ENCODE measurements at places on chromosomes 7 and 10.
A peak's percentile ranks its signal among the peaks of the same experiment; 100 is the strongest.

- DNase-seq: no peak
These were observed 334.4 kb downstream of the SUGCT start for GRCh38 chr7:40468891-40469864.

- no peak for DNase-seq
These were observed 98.9 kb downstream of the USP6NL start for GRCh38 chr10:11512596-11512995.

GRCh38 chr10:98270073-98270740 lies 2.2 kb upstream of the LOXL4 start:
- DNase-seq: no peak

GRCh38 chr7:131161103-131161502 lies 166.6 kb upstream of the MKLN1 start:
- DNase-seq: no peak

GRCh38 chr7:158035343-158035742 lies 552.3 kb downstream of the PTPRN2 start:
- DNase-seq: no peak

DNA sequence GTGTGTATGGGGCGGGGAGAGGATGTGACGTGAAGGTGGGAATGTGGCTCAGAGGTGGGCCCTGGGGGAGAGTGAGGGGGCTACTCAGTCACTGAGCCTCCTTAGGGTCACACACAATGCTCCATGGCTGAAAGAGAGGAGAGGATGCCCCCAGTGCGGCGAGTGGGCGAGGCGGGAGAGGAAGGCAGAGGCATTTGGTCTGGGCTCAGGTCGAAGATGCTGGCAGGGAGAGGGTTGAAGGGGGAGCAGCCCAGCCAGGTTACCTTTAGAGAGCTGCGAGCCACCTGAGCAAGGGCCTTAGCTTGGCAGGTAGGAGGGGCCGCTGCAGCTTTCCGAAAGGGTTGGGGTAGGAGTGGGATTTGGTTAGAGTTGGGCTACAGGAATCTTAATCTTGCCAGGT lies 4.7 kb upstream of the LOXL4 start:
- DNase-seq: no peak

GRCh38 chr7:1531263-1531978 lies 919 bp downstream of the MAFK start:
- DNase-seq: no peak

DNA sequence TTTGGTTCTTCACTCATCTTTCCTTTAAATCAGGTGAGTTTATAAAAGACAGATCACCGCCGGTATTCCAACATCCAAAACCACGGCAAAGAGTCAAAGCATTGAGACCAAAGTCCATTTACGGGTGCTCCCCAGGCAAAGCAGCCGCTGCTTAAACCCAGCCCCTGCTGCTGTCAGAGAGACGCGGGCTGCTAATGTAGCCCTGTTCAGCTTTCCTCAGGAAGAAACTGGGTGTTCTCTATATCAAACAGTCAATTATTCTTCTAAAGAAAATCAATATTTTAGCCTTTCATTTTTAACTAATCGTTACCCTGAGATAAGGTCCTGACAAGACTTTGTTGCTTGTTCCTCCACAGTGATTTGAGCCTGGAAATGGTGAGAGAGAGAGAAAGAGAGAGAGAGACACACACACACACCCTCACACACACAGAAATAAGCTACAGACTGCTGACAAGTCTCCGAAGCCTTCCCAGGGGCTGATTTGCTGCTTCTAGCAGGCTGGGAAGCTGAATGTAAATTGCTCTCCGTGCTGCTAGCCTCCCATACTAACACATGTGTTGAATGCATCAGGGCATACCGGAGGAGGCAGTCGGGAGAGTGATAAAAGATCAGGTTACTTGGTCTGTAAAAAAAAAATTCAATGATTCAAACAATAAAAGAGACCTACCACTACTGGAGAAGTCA lies 183.0 kb upstream of the ANK3 start:
- peak; percentile 69 for DNase-seq

- DNase-seq: no peak
These were observed 19.9 kb downstream of the MACC1 start for GRCh38 chr7:20197125-20197748.

DNA sequence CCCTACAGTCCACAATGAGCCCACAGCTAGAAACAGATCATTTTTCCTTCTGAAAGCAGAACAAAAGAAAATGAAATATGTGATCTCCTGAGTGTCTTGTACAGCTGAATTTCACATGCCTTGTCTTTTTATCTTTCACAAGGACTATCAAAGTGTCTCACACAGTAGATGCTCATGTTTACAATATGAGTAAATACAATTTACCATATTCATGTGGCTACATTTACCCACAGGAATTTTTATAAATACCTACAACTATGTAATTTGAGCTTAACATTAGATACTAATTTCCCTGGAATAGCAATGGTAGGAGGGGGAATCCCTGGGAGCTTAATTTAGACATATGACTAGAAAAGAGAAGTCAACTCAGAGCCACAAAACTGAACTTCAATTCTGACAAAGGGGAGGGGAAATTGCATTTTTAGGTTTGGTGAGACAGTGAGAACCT lies 186.2 kb downstream of the MACC1 start:
- DNase-seq: no peak

DNA sequence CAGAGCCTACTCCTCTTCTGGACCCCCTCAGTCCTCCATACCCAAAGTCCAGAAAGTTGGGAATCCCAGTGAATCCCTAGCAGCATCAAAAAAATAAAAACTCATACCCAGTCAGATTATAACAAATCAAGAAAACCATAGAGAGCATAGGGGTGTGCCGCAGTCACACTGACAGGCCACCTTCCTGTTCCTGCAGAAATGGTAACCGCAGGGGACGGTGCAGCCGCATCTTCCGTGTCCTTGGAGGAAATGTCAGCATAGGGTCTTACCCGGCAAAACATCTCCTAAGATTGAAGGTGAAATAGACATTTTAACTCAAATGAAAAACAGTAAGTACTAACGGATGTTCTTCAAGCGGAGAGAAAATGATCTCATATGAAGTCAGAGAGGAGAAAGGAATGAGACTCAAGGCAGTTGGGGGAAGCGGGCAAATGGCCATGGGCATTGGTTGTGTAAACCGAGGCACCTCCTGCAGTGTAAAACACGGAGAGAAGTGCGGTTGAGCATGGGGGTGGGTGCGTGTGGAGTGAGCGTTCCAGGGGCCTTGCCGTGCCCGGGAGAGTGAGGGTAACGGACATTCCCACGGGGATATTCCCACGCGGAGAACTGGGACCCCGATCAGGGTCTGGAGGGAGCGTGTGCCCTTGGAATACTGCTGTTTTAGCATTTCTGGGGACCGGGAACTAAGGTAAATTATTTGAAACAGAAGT lies 110.8 kb downstream of the NKX6-2 start:
- no peak for DNase-seq

GRCh38 chr7:68893411-68893810 lies 704.9 kb upstream of the AUTS2 start:
- DNase-seq: no peak

- DNase-seq: no peak
These were observed 84.1 kb downstream of the FOXL3 start for GRCh38 chr7:373818-374705.

- DNase-seq: no peak
These were observed 17.8 kb upstream of the PCBD1 start for GRCh38 chr10:70906031-70906783.

- DNase-seq: no peak
These were observed 2.6 kb upstream of the METTL27 start for GRCh38 chr7:73844848-73845460.

GRCh38 chr10:110758898-110759297 lies 112.8 kb upstream of the PDCD4 start:
- no peak for DNase-seq

- DNase-seq: no peak
These were observed 24.9 kb downstream of the POLR3A start for GRCh38 chr10:78004215-78005026.

DNA sequence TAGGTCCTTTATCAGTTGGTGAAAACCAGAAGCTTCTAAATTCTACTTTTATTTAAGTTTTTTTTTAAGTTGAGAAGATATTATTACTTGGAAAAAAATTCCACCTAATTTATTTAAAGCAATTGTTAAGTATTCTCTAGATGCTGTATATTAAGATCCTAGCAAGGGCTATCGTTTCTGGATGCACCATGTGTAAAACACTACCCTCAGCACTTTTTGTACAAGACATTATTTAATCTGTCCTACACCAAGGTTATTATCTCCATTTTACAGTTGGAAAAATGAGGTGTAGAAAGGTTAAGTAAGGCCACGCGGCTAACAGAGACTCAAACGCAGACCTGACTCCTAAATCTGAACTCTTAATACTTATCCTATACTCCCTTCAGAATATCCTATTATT lies 19.8 kb downstream of the RAB11FIP2 start:
- DNase-seq: no peak

DNA sequence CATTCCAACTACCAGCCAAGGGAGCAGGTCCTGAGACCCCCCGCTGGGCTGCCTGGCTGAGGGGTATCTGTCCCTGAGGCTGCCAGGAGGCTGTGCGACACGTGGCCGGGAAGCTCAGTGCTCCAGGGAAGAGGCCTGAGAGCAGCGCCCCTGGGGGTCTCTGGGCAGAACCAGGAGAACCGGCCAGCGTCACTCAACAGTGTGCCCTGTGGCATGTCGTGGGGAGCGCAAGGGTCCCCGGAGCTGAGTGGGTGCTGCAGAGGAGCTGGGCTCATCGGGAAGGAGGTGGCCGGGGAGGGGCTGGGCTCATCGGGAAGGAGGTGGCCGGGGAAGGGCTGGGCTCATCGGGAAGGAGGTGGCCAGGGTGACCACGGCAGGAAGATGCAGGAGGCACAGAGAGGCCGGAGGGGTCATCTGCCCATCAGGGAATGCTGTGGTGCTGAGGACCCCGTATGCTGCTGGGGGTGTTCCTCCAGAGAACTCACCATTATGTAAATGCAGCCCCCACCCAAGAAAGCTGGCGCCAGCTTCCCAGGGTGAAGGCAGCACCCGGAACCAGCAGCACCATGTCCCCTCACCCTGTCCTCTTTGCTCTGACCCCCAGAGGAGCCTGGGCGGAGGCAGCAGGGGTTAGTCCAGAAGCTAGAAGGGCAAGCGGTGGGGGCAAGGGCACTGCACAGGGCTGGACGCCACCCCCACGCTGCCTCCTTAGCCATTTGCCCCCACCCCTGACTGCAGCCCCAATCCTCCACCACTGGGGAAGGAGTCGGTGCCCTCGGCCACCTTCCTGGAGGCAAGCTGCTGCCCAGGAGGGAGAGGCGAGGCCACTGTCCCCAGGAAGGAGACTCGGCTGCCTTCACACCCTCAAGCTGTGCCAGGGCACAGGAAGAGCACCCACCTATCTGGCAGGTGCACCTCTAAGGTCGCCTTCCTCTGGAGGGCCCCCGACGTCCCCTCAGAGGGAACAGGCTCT lies 33.3 kb downstream of the CALML3 start:
- DNase-seq: no peak

DNA sequence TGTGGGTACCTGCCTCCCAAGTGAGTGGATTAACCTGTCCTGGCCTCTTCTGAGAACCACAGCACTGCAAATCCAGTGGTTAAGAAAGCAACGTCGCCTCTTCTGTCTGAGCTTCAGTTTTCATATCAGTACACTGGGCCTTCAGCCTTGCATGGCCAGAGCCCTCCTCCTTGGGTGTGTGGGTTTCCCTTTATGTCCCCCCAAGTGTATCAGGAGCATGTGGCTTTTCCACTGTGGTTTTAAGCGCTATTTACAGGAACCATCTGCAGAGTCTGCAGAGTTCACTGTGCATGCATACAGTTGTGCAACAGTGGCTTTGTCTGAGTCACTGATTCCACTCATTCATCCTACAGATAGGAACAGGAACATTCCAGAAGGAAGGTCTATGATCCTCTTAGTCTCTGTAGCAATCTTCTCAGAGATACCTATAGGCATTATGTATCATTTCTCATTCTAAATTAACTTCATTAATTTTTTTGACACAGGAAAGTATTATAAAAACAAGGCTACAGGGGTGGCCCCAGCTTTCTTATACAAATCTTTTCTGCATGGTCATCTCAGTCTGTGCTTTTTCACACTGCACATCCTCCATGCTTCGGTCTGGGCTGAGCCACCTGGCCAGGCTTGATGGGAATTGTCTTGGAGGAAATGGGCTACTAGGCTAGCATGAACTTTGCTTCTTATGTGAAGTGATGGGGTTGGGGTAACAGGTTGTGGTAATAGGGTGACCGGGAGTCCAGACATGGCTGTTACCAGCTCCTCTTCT lies 17.1 kb downstream of the MBL2 start:
- DNase-seq: no peak

DNA sequence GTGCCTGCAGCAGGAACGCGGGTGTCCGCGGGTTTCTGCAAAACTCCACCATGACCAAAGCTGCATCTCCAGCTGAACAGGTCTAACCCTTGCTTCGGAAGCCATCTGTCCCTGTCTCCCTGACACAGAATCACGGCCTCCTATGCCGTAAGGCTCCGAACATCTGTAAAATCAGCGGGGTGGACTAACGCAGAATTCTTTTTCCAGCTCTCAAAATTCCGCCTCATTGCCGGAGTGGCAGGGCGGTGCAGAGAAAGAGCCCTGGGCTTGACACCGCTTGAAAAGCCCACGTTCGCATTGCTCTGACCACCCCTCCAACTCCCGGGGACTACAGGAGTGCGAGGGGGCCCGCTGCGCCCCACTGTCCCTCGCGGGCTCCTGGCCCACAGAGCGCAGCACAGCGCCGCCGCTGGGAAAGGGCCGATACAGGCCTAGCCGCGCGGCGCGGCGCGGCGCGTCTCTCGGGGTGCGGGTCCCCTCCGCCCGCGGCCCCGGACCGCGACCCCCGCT lies 409 bp downstream of the DNMBP start:
- DNase-seq: no peak

- no peak for DNase-seq
These were observed 151.5 kb upstream of the SHH start for GRCh38 chr7:155963771-155964195.

GRCh38 chr7:66281678-66282590 lies 76.8 kb downstream of the TPST1 start:
- DNase-seq: no peak

GRCh38 chr10:33136271-33136670 lies 178.2 kb upstream of the ITGB1 start:
- no peak for DNase-seq

- no peak for DNase-seq
These were observed 666.7 kb upstream of the NRP1 start for GRCh38 chr10:34001087-34001580.

DNA sequence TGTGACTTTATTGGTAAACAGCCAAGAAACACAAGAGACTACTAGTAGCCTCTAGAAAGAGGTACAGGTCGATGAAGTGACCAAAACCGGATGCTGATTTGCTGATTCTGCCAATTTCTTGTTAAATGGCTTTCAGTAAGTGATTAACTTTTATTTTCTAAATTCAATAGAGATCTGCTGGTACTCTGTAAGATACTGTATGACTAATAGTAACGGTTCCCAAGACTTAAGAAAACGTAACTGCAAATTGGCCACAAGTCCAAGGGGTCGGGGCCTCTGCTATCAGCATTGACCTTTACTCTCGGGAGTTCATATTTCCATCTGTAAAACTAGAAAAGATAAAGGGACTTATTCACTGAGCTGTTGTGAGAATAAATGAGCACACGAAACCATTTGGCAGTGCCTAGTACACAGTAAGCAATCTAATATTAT lies 1.4 kb downstream of the FAM3C start:
- DNase-seq: no peak

GRCh38 chr10:86313621-86314041 lies 53.0 kb downstream of the GRID1 start:
- no peak for DNase-seq
